ENCODE measurements at places on chromosomes 2 and 18.

GRCh38 chr2:14535156-14535555 lies 97.4 kb upstream of the LRATD1 start:
- no peak for DNase-seq

GRCh38 chr2:156779416-156780120 lies 343.4 kb downstream of the GPD2 start:
- DNase-seq, result no peak

- no peak for DNase-seq
Observed at GRCh38 chr2:8680822-8681760, 765 bp upstream of the ID2 start.

- no peak for DNase-seq
Observed at GRCh38 chr2:229695961-229696360, 18.4 kb downstream of the DNER start.

All from GM13976 (cell line).